ENCODE measurements at places on chromosomes 7 and 10.

- H3K27me3 ChIP-seq, result no peaks in the 10 kb centered on the region
- no peak overlapping the region for H3K27ac ChIP-seq
- no peak for DNase-seq
- H3K4me3 ChIP-seq, result no peak overlapping the region
- no peaks in the 10 kb centered on the region for H3K4me1 ChIP-seq
- no peaks in the 10 kb centered on the region for H3K36me3 ChIP-seq
Observed at GRCh38 chr7:132249256-132249971, 326.9 kb downstream of the PLXNA4 start.

- H3K4me1 ChIP-seq, result peaks cover 6% of the 10 kb centered on the region
- H3K36me3 ChIP-seq, result no peaks in the 10 kb centered on the region
- no peak overlapping the region for H3K4me3 ChIP-seq
- no peak for DNase-seq
- no peak overlapping the region for H3K27ac ChIP-seq
Observed at GRCh38 chr10:31700181-31700611, 228.4 kb downstream of the ARHGAP12 start.

DNA sequence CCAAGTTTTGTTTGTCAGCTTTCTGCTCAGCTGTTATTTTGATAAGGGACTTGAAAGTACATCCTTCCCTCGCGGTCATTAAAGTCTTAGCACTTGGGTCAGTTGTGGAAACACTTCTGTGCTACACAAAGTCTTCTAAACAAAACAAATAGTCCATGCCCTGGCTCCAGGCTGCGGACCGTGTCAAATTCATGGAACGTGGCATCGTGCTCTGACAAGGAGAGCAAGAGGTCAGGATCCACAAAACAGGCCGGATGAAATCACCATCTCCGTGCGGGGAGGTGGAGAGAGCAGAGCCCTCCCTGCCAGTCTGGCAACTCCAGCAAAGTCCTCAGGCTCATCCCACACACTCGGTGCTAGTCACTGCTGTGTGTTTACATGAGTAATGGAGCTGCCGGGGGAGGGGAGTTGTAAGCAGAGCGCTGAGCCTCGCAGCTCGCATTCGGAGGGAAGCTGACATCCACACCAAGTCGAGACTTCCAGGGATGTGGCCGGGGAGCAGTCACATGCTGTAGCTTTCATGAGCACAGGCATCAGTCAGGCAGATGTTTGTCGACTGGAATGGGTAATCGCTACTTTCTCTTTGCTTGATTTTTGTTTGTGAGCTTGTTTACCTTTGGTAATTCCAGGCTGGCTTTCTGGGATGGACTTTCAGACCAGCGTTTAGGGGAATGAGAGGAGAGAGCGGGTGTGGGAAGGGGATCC, 147.6 kb downstream of the ARID5B start:
- H3K27ac ChIP-seq, result peak overlapping the region; percentile 81
- peak overlapping the region; percentile 26 for H3K4me3 ChIP-seq
- DNase-seq, result peak; percentile 93
- H3K27me3 ChIP-seq, result no peaks in the 10 kb centered on the region
- peaks cover 61% of the 10 kb centered on the region for H3K4me1 ChIP-seq

GRCh38 chr7:114086537-114086913, 167.7 kb upstream of the PPP1R3A start:
- H3K36me3 ChIP-seq, result no peaks in the 10 kb centered on the region
- no peak overlapping the region for H3K27ac ChIP-seq
- no peak for DNase-seq
- H3K27me3 ChIP-seq, result peaks cover 98% of the 10 kb centered on the region
- H3K4me3 ChIP-seq, result peak overlapping the region; percentile 27
- H3K4me1 ChIP-seq, result no peaks in the 10 kb centered on the region

DNA sequence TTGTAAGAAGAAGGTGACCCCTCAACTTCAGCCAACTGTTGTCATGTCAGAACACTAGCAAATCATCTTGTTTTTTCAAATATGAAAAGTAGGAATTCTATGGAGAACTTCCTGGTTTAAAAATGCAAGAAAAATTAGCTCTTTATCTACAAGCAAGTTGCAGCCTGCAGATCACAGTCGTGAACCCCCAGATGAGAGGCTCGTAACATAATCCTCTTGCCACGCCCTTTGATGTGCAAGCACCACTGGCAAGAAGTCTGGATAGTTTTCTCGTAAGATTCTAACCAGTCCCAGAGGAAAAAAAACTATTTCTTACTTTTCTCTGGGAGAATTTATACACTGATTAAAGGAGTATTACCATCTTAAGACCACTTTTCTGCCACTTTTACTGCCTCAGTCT, 132.3 kb downstream of the DPY19L1 start:
- H3K27ac ChIP-seq, result no peak overlapping the region
- H3K4me3 ChIP-seq, result no peak overlapping the region
- no peak for DNase-seq
- no peaks in the 10 kb centered on the region for H3K27me3 ChIP-seq

DNA sequence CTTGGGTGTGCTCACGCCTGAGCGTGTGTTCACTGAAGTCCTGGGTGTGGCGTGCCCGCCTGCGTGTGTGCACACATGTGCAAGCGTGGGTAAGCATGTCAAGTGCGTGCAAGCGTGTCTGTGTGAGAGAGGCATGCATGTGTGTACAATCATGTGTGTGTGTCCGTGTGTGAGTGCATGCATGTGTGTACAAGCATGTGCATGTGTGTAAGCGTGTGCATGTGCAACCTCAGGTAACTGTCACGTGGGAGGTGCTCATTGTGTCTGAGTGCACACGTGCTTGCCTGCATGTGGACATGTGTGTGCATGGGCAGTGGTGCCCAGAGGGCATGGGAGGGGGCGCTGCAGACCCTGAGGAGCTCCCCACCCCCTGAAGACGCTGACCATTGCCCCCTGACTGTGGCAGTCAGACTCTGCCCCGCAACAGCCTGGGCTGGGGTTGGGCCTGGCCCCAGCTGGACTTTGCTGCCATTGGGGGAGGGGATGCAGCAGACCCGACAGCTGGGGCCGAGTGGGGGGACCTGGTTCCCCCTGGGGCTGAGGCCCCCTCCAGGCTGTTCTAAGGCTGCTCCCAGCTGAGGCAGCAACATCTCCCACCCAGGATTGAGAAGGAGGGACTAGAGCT, 88.1 kb downstream of the UNCX start:
- peak; percentile 32 for DNase-seq
- peaks cover 15% of the 10 kb centered on the region for H3K27me3 ChIP-seq
- H3K36me3 ChIP-seq, result no peaks in the 10 kb centered on the region
- no peak overlapping the region for H3K4me3 ChIP-seq
- H3K4me1 ChIP-seq, result no peaks in the 10 kb centered on the region

GRCh38 chr7:135723411-135723810, 4.6 kb downstream of the SLC13A4 start:
- no peaks in the 10 kb centered on the region for H3K27me3 ChIP-seq
- no peak overlapping the region for H3K27ac ChIP-seq
- no peaks in the 10 kb centered on the region for H3K4me1 ChIP-seq
- no peaks in the 10 kb centered on the region for H3K36me3 ChIP-seq
- no peak for DNase-seq

DNA sequence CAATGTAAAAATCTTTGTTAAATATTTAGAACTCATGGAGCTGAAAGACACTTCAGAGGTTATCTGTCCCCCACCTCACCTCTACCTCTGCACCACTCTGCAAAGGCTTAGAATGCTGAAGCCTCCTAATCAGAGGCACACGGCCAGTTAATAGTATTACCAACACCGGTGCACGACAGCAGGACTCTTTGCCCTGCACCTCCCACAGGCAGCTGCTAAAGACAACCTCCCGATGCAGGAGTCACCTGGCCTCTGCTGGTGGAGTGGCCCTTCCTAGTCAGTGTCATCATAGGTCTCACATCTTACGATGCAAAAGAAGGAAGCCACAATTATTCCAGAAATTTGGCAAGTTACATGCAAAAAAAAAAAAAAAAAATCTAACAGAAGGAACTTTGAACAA, 66.6 kb upstream of the MGMT start:
- no peaks in the 10 kb centered on the region for H3K4me1 ChIP-seq
- peaks cover 12% of the 10 kb centered on the region for H3K27me3 ChIP-seq
- no peak overlapping the region for H3K4me3 ChIP-seq
- no peaks in the 10 kb centered on the region for H3K36me3 ChIP-seq
- DNase-seq, result no peak

- H3K4me3 ChIP-seq, result no peak overlapping the region
- H3K27ac ChIP-seq, result no peak overlapping the region
- DNase-seq, result no peak
- peaks cover 20% of the 10 kb centered on the region for H3K4me1 ChIP-seq
- no peaks in the 10 kb centered on the region for H3K36me3 ChIP-seq
- H3K27me3 ChIP-seq, result no peaks in the 10 kb centered on the region
Observed at GRCh38 chr7:112439476-112439875, 10.8 kb upstream of the IFRD1 start.

- no peak for DNase-seq
- no peak overlapping the region for H3K4me3 ChIP-seq
- H3K36me3 ChIP-seq, result no peaks in the 10 kb centered on the region
- H3K27me3 ChIP-seq, result no peaks in the 10 kb centered on the region
Observed at GRCh38 chr10:76268954-76269353, 837.5 kb downstream of the LRMDA start.

DNA sequence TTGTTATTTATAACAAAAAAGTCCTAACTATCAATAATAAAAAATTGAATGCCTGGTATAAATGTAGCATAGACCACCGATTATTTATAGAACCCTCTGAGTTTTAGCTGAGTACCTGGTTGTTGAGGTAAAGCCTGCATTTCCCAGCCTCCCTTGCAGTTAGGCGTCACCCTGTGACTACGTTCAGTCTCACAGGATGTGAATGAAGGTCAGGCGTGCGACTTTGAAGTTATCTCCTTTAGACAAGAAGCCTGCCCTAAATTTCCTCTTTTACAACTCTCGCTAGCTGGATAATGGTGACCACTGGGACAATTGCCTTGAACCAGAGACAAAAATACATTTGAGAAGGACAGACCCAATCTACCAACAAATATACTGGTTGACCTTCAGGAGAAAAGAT, 67.5 kb upstream of the TES start:
- no peak overlapping the region for H3K27ac ChIP-seq
- H3K27me3 ChIP-seq, result no peaks in the 10 kb centered on the region
- H3K36me3 ChIP-seq, result no peaks in the 10 kb centered on the region
- H3K4me3 ChIP-seq, result no peak overlapping the region
- peaks cover 3% of the 10 kb centered on the region for H3K4me1 ChIP-seq

- H3K36me3 ChIP-seq, result no peaks in the 10 kb centered on the region
- H3K27ac ChIP-seq, result no peak overlapping the region
- no peak overlapping the region for H3K4me3 ChIP-seq
- no peaks in the 10 kb centered on the region for H3K27me3 ChIP-seq
Observed at GRCh38 chr10:77550378-77550777, 87.2 kb downstream of the KCNMA1 start.

- H3K4me3 ChIP-seq, result no peak overlapping the region
- H3K27me3 ChIP-seq, result no peaks in the 10 kb centered on the region
- no peaks in the 10 kb centered on the region for H3K4me1 ChIP-seq
- peaks cover 30% of the 10 kb centered on the region for H3K36me3 ChIP-seq
- H3K27ac ChIP-seq, result no peak overlapping the region
Observed at GRCh38 chr7:140684066-140684950, 11.6 kb downstream of the ADCK2 start.

DNA sequence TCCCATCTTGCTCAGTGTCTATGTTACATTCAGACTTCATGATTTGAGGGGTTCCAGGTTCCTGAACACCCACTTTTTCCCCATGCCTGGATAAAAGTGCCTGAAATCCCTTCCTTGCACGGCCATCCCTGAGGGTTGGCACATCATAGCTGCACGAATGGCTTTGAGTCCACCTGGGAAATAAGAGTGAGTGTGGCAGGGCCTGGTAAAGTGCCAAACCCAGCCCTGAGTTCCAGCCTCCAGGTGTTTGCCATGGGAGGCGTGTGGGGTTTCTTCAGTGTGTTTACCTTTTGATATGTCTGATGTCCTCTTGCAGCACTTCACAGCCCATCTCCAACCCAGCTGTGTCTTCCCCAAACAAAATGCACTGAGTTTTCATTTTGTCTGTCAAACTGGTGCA, 145.7 kb downstream of the PAXIP1 start:
- no peaks in the 10 kb centered on the region for H3K36me3 ChIP-seq
- no peaks in the 10 kb centered on the region for H3K4me1 ChIP-seq
- no peak overlapping the region for H3K27ac ChIP-seq
- H3K27me3 ChIP-seq, result no peaks in the 10 kb centered on the region
- H3K4me3 ChIP-seq, result no peak overlapping the region
- DNase-seq, result no peak

GRCh38 chr10:125691160-125691981, 8.4 kb upstream of the TEX36 start:
- H3K36me3 ChIP-seq, result no peaks in the 10 kb centered on the region
- H3K4me3 ChIP-seq, result no peak overlapping the region
- H3K4me1 ChIP-seq, result peaks cover 8% of the 10 kb centered on the region
- DNase-seq, result no peak

GRCh38 chr10:8048281-8049008, 6.0 kb upstream of the GATA3 start:
- no peaks in the 10 kb centered on the region for H3K36me3 ChIP-seq
- no peak overlapping the region for H3K27ac ChIP-seq
- H3K4me3 ChIP-seq, result no peak overlapping the region
- no peak for DNase-seq

- no peaks in the 10 kb centered on the region for H3K36me3 ChIP-seq
- no peak overlapping the region for H3K27ac ChIP-seq
- no peak for DNase-seq
- H3K4me3 ChIP-seq, result no peak overlapping the region
Observed at GRCh38 chr10:4024516-4025245, 239.7 kb upstream of the KLF6 start.

- peaks cover 19% of the 10 kb centered on the region for H3K36me3 ChIP-seq
- H3K27ac ChIP-seq, result no peak overlapping the region
- no peak for DNase-seq
Observed at GRCh38 chr7:47952224-47952623, 4.0 kb upstream of the PKD1L1 start.

DNA sequence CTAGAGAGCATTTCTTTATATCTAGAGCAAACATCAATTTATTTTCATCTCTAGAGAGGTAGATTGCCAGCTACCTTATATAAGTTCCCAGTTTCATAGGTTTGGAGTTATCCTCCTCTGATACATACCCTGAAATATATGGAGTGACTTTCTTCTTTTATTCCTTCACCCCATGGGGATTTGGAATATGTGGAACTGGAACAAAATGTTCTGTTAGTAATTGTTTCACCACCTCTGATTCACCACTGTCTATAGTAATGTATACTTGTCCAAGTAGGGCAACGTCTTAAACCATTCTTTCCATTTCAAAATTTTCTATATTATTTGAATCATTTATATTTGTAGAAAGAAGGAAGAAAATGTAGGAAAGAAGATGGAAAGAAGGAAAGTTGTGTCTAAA, 511.2 kb upstream of the KCND2 start:
- H3K27me3 ChIP-seq, result no peaks in the 10 kb centered on the region
- H3K4me3 ChIP-seq, result no peak overlapping the region
- no peaks in the 10 kb centered on the region for H3K4me1 ChIP-seq
- no peaks in the 10 kb centered on the region for H3K36me3 ChIP-seq

DNA sequence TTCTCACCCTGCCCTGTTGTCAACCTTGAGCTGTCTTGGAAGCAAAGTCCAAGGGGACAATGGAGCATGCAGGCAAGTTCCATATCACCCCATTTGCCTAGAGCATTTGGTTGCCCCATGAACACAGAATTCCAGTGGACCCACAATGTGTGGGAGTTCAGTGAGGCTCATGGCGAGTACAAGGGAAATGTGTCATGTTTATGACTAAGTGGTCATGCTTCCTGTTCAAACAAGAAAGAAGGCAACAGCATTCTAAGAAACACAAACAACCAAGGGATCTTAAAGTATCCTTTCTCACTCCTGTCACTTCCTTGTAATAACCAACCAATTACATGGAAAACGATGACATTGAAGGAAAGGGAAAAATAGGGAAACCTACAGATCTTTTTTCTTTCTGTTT, 513.0 kb downstream of the INHBA start:
- H3K4me3 ChIP-seq, result no peak overlapping the region
- no peaks in the 10 kb centered on the region for H3K27me3 ChIP-seq
- no peaks in the 10 kb centered on the region for H3K36me3 ChIP-seq

All from RWPE2 (cell line).